ENCODE measurements at places on chromosomes 7 and 10. TPM values are rescaled to one million over a fixed set of nuclear protein-coding genes. Genes with fewer than 3 reads are reported as not detected.

DNA sequence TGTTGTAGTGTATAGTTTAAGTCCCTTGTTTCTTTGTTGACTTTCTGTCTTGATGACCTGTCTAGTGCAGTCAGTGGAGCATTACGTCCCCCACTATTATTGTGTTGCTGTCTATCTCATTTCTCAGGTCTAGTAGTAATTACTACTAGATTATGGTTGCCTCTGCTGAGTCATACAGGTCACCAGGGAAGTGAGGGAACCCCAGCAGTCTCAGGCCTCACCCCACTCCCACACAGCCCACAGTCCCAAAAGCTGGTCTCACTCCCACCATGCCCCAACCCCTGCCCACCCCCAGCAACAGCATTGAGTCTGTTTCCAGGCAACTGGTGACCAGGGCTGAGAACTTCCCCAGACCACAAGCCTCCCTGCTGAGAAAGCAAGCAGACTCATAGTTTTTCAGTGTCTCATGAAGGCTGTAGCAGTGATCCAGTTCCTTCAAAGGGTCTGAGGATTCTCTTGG is 88.0 kb downstream of the PLXDC2 start:
- peak; percentile 95 for DNase-seq

DNA sequence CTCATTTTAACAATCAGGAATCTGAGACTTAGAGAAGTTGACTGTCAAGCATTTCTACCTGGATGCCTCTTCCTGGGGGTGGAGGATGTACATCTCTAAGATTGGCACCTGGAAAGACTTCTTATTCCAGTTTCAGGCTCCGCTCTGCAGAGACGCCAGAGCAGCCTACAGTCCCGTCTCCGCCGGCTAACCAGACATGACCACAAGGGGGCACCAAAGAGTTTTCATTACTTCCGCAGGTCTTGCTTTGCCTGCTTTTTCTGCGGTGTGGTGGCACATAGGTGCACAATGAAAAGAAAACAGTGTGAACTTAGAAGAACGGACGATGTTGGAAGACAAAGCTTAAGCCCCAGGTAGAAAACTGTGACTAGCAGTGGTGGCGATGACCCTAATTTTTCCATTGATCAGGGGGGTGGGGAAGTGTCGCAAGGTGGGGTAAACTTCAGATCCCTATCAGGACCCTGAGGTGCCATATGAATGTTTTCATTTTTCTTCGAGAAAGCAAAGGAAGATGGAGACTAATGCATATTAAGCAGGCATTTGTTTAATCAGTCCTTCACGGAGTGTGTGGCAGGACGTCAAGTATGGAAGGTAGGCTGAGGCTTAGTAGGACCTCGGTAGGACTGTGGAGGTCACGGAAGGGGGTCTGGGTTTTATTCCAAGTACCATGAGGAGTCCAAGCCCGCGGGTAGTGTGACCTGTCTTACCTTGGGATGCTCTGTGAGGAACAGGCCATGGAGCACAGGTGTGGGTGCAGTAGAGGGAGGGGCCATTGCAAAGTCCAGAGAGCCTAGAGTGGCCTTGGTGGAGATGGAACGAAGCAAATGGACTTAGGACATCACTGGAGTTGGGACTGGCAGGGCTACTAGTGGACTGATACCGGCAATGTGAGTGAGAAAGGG is 60.1 kb upstream of the SORCS3 start:
- peak; percentile 52 for DNase-seq

DNA sequence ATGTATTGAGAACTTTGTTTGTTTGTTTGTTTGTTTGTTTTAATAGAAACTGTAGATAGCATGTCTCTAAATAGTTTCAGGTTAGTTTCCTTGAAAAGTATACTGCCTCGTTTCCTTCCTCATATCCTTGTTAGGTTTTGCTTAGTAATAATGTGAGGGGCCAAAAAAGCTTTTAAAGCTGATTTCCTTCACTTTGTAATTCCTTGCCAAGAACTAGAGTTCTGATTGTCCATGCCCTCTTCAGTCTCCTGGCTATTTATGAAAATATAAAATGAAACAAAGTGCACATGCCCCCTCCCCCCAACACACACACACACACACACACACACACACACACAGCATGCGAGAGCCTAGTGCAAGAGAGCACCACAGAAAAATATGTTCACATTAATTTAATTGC is 115.8 kb downstream of the FZD1 start:
- DNase-seq = no peak

GRCh38 chr7:50199824-50200223 is 104.7 kb upstream of the IKZF1 start:
- DNase-seq = no peak

Gene NXPH1
- total RNA-seq = not detected

Gene SPDYE5
- not detected for total RNA-seq

Gene SEC23IP
- total RNA-seq = 21.3 TPM
